ENCODE measurements at places on chromosomes 12 and 14. TPM values are rescaled to one million over a fixed set of nuclear protein-coding genes. Genes with fewer than 3 reads are reported as not detected.
A peak's percentile ranks its signal among the peaks of the same experiment; 100 is the strongest.

- H3K27ac ChIP-seq: no peak overlapping the region
- H3K27me3 ChIP-seq: no peaks in the 10 kb centered on the region
- no peak for DNase-seq
- no peak overlapping the region for H3K4me3 ChIP-seq
Observed at GRCh38 chr14:68015356-68016254, 196.0 kb downstream of the RAD51B start.

GRCh38 chr12:102299731-102300130 is 102.1 kb upstream of the PMCH start:
- no peak for DNase-seq
- H3K4me1 ChIP-seq: no peaks in the 10 kb centered on the region
- H3K36me3 ChIP-seq: no peaks in the 10 kb centered on the region
- H3K4me3 ChIP-seq: no peak overlapping the region
- H3K27ac ChIP-seq: no peak overlapping the region
- H3K27me3 ChIP-seq: no peaks in the 10 kb centered on the region

DNA sequence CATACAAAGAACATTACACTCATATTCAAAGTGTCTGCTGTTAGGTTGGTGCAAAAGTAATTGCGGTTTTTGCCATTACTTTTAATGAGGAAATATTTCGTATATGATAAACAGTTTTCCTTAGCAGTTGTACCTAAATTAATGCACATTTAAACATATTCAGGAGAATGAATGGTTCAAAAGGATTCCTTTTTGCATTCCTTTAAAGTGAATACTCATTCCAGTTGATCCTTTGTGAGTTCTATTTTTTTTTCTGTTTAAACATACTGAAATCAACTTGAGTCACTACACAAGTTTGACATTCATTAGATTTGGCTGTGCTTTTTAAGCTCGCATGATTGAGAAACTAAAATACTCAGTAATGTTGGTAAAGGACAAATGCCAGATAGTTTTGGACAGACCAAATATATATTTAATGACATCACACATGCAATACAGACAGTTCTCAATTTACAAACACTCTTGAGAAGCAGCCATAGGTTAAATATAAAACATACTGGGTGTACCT is 13.8 kb upstream of the SLC38A2 start:
- H3K27me3 ChIP-seq: no peaks in the 10 kb centered on the region
- no peak overlapping the region for H3K4me3 ChIP-seq
- no peak for DNase-seq
- no peak overlapping the region for H3K27ac ChIP-seq

PPM1A gene
- total RNA-seq: 48.5 TPM

DNA sequence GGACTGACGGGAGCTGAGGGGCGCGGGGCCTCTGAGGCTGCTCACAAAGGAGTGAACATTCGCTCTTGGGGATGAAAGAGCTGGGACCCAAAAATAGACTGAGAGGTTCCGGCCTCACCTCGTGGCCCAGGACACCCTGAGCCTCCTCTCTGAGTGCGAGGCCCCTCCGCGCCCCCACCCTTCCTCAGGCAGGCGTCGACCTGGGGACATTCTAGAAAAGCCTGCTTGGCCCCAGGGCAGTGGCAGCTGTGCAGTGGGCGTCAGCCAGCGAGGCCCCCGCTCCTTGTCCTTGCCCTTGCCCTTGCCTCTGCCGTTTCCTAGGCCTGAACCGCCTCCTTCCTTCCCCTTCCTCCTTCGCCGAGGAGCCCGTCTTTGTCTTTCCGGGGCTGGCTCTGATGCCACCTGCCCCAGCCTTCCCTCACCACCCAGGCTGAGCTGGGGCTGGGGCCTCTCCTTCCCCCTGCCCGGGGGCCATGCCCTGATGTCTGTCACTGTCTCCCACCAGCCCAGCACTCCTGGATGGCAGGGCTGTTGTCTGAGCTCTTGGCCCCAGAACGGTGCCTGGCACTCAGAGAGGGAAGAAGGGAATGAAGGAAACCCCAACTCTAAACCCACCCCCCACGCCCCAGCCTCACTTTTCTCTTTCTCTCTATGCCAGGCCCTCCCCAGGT is 208.2 kb upstream of the RTL1 start:
- no peak for DNase-seq
- no peaks in the 10 kb centered on the region for H3K36me3 ChIP-seq
- no peak overlapping the region for H3K27ac ChIP-seq
- H3K4me1 ChIP-seq: no peaks in the 10 kb centered on the region
- H3K27me3 ChIP-seq: no peaks in the 10 kb centered on the region
- no peak overlapping the region for H3K4me3 ChIP-seq

DNA sequence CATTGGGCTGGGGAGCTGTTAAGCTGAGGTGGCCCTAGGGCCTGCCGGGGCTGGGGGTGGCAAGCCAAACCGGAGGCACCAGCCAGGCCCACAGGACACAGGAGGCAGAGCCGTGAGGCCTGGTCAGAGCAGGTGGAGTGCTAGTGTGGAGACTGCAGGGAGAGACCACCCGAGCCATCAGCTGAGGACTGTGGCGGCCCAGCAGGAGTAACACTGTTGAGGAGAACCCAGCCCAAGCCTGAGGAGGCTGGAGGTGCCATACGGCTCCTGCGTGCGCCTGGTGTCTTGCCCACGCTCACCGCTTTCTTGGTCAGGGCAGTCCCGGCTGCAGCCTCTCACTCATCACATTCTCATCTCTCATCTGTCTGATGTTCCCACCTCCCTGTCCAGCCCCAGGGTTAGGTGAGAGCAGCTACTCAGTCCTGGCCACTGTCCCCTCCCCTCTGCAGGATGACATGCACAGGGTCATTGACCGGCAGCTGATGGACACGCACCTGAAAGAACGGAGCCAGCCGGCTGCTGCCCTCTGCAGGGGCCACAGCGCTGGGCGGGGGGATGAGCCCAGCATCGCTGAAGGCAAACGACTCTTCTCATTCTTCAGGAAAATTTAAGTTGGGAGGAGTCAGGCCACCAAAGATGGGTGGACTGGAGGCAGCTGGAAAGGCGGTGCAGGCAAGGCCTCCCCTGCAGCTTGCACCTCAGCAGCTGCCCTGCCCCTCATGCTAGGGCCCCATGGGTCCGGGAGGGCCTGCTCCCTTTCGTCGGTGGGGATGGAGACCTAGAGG is 23.8 kb downstream of the RAB35 start:
- H3K36me3 ChIP-seq: peaks cover 27% of the 10 kb centered on the region
- no peak overlapping the region for H3K4me3 ChIP-seq
- H3K27me3 ChIP-seq: no peaks in the 10 kb centered on the region
- no peak overlapping the region for H3K27ac ChIP-seq
- peaks cover 2% of the 10 kb centered on the region for H3K4me1 ChIP-seq

DNA sequence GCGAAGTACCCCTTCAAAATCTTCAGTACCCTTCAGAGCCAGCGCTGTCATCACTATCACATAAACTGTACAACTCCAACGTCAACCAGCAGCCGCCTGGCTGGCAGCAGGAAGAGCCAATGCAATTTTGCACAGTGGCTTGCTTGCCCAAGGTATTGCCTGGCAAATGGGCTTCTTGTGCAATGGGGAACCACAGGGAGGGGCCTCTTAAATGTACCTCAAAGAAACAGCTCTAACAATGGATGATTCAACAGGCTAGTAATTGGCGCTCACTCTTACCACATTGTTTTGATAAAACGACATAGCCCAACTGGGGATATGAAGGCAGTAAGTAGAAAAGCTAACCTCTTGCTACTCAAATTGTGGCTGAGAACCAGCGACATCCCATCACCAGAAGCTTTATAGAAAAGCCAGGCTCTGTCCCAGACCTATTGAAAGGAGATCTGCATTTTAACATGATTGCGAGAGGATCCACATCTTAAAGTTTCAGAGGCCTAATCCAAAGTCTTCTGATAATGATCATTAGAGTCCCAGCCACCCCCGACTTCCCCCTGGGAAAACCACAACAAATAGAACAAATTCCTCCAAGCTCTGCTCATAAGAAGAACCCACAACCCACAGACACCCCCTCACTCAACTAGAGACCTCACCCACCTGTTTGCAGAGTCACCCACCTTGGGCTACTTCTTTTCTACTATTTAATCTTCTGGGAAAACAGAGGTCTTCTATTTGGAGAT is 125.3 kb upstream of the HIF1A start:
- H3K4me3 ChIP-seq: no peak overlapping the region
- no peak overlapping the region for H3K27ac ChIP-seq
- H3K27me3 ChIP-seq: no peaks in the 10 kb centered on the region
- peaks cover 39% of the 10 kb centered on the region for H3K4me1 ChIP-seq

DNA sequence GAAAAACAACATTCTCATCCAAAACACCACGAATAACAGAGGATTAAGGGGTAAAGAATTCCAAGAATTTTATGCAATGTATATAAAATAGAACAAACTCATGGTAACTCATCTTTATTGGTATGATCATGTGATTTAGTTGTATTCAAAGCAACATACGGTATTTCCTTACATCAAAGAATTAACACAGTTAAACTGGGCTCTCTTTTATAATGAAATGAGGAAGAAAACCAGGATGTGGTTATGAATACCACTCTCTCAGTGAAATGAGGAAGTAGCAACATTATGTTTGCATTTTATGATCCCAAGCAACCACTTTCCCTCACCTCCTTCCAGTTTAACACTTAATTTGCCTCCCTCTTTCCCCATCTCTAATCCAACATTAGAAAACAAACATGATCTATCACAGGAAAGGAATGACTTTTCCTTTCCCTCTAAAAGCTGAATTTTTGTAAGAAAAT is 22.9 kb downstream of the SPTLC2 start:
- no peak for DNase-seq
- peak overlapping the region; percentile 14 for H3K4me3 ChIP-seq
- H3K27me3 ChIP-seq: no peaks in the 10 kb centered on the region
- peak overlapping the region; percentile 55 for H3K27ac ChIP-seq

- DNase-seq: no peak
- no peaks in the 10 kb centered on the region for H3K27me3 ChIP-seq
- peaks cover 10% of the 10 kb centered on the region for H3K4me1 ChIP-seq
- no peaks in the 10 kb centered on the region for H3K36me3 ChIP-seq
Observed at GRCh38 chr12:51666696-51667095, 75.7 kb downstream of the SCN8A start.

DNA sequence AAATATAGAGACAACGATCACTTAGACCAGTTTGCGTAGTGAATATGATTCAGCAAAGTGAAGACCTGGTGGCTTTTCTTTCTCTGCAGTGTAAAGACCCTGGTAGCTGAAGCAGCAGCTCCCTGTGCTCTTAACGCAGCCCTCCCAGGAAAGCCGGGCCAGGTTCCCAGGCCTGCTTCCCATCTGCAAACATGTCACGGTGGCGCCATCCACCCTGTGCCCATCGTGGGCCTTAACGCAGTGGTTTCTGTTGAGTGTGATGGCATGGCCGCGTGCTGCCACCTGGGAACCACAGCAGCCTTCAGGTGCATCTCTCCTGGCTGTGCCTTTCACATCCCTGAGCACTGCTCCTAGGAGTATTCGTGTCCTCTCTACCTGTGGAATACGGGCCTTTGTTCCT is 71.5 kb downstream of the WDR20 start:
- peaks cover 32% of the 10 kb centered on the region for H3K36me3 ChIP-seq
- no peaks in the 10 kb centered on the region for H3K27me3 ChIP-seq
- no peaks in the 10 kb centered on the region for H3K4me1 ChIP-seq
- H3K27ac ChIP-seq: no peak overlapping the region
- no peak for DNase-seq

ACVRL1 gene
- 0.83 TPM for total RNA-seq

- DNase-seq: no peak
- H3K4me3 ChIP-seq: no peak overlapping the region
- H3K36me3 ChIP-seq: no peaks in the 10 kb centered on the region
- no peaks in the 10 kb centered on the region for H3K4me1 ChIP-seq
- H3K27me3 ChIP-seq: no peaks in the 10 kb centered on the region
Observed at GRCh38 chr12:19971361-19972280, 396.7 kb upstream of the PDE3A start.

- no peak for DNase-seq
- no peak overlapping the region for H3K27ac ChIP-seq
- no peak overlapping the region for H3K4me3 ChIP-seq
- peaks cover 4% of the 10 kb centered on the region for H3K27me3 ChIP-seq
- H3K4me1 ChIP-seq: no peaks in the 10 kb centered on the region
Observed at GRCh38 chr12:15851045-15851620, 31.1 kb upstream of the STRAP start.

DNA sequence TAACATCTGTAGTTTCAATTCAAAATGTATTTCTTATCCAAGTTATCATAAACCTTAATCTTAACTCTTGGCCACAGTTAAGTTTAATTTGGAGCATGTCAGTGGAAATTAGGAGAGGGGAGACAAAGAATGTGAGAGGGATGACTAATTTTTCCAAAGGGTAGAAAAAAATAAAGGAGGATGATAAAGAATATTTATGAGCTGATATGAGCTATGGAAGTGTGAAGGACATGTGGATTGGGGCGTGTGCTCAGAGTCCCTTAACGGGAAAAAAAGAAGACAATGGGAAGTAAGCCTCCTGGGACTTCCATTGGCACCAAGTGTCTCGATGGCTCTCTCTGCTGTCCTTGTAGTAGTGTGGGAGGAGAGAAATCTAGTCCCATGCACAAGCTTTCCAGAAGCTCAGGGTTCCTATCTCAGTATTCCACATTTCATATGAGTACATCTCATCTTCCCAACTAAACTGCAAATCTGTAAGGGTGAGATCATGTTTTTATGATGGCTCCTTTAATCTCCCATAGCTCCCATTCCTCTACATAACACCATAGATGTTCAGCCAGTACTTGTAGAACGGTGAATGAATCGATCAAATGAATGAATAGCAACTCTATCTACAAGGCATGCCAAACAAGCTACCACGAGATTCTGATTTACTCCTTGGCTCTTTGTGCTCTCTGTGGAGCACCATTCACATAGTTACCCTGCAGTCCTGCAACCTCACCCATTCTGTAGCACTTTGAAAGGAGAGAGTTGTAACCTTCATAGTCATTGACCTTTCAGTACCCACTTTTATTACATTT is 27.4 kb downstream of the BCL2L14 start:
- H3K4me3 ChIP-seq: no peak overlapping the region
- no peaks in the 10 kb centered on the region for H3K27me3 ChIP-seq
- H3K36me3 ChIP-seq: no peaks in the 10 kb centered on the region
- no peak for DNase-seq

DNA sequence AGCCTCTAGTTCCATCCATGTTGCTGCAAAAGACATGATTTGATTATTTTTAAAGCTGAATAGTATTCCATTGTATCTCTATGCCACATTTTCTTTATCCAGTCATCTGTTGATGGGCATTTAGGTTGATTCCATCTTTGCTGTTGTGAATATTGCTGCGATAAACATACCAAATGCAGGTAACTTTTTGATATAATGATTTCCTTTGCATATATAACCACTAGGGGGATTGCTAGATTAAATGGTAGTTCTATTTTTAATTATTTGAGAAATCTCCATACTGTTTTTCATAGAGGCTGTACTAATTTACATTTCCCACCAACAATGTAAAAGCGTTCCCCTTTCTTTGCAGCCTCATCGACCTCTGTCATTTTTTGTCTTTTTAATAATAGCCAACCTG is 342.5 kb downstream of the MDGA2 start:
- no peaks in the 10 kb centered on the region for H3K27me3 ChIP-seq
- no peak for DNase-seq
- no peak overlapping the region for H3K4me3 ChIP-seq
- no peak overlapping the region for H3K27ac ChIP-seq

- no peaks in the 10 kb centered on the region for H3K27me3 ChIP-seq
- no peak for DNase-seq
Observed at GRCh38 chr12:116591855-116592637, 32.9 kb downstream of the MAP1LC3B2 start.

All from CD4-positive, alpha-beta memory T cell (primary cell).